ENCODE measurements at places on chromosomes 3 and 15.

GRCh38 chr3:72848703-72849081 lies 447 bp upstream of the SHQ1 start:
- no peak for DNase-seq

- no peak for DNase-seq
These were observed 230.3 kb downstream of the SCAPER start for GRCh38 chr15:76674883-76675282.

- DNase-seq = no peak
These were observed 43.6 kb upstream of the TNIK start for GRCh38 chr3:171503817-171504216.

DNA sequence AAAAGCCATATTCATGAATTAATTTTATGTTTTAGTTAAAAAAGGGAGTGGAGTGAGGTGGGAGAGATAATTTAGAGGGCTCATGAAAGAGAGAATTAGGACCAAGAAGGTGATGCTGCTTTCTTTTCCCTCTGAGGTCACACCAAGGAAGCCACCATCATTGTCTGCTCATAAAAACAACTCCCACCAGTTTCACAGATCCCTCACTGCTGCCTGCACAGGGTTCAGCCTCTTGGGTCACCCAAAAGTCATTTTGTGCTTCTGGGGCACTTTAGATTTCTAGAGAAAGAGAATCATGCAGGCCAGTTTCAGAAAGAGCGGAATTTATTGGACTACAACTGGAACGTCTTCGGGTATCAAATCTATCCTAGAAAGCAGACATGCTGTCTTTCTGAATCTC lies 241.4 kb upstream of the EOMES start:
- DNase-seq = no peak

- DNase-seq = no peak
These were observed 451.0 kb downstream of the EPHA6 start for GRCh38 chr3:97265237-97266005.

- DNase-seq = peak; percentile 9
These were observed 9.5 kb downstream of the CCR9 start for GRCh38 chr3:45895686-45896468.

DNA sequence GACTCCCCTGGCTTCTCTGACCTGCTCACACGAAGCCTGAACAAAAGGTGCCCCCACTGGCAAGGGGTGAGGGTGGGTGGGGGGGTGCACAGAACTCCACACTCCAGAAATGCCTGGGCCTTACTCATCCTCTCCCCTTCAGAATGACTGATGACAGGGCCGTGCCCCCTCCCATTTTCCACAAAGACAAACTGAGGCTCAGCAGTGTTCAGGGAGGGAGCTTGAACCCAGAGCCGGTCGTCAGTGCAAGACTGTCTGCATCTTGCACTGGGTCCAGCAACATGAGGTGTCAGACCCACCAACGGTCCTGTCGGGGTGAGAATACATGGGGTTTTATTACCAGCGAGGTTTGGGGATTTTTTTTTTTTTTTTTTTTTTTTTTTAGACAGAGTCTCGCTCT lies 15.3 kb downstream of the IGDCC3 start:
- no peak for DNase-seq

DNA sequence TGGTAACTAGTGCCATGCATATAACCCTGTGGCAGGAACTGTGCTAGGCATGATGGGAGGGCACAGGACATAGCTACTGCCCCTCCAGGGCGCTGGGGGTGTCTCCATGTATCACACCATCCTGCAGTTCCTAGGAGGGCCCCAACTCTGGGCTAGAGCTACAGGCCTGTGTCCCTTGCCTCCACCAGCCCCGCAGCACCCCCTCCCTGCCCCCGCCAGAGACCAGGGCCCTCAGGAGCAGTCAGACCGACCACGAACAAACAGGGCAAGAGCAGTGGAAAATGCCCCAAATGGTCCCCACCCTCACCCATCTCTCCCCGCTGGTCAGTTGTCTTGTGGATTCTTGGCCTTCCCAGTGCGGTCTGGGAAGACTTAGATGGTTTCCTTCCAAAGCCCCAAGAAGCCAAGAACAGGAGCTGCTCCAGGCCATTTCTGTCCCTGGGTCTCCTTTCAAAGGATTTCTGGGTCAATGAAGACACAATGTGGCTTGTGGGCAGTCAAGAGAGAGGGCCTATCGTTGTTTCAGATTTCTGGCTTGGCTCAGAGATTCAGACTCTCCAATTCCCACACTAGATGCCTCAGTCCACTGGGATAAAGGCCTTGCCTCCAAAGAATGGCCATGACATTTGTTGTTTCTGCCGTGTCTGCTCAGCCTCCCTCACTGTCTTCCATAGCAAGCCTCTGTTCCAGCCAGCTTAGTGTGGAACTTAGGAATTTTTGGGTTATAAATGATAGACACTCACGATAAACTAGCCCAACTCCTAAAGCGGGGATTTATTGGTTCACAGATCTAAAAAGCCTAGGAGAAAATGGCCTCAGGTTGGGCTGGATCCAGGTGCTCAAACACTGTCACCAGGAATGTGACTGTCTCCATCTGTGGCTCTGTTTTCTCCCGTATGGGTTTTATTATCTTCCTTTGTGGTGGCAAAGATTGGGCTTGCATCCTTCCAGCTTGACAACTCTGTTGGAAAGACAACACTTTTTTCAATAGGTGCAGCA lies 80.6 kb downstream of the LSM3 start:
- no peak for DNase-seq

GRCh38 chr3:13644341-13645117 lies 95.6 kb downstream of the FBLN2 start:
- no peak for DNase-seq
